ENCODE measurements at places on chromosomes 5 and 9.

- no peak for DNase-seq
Observed at GRCh38 chr5:159340511-159340910, 10.2 kb upstream of the IL12B start.

GRCh38 chr5:142118155-142118686 lies 9.6 kb downstream of the NDFIP1 start:
- DNase-seq: no peak

DNA sequence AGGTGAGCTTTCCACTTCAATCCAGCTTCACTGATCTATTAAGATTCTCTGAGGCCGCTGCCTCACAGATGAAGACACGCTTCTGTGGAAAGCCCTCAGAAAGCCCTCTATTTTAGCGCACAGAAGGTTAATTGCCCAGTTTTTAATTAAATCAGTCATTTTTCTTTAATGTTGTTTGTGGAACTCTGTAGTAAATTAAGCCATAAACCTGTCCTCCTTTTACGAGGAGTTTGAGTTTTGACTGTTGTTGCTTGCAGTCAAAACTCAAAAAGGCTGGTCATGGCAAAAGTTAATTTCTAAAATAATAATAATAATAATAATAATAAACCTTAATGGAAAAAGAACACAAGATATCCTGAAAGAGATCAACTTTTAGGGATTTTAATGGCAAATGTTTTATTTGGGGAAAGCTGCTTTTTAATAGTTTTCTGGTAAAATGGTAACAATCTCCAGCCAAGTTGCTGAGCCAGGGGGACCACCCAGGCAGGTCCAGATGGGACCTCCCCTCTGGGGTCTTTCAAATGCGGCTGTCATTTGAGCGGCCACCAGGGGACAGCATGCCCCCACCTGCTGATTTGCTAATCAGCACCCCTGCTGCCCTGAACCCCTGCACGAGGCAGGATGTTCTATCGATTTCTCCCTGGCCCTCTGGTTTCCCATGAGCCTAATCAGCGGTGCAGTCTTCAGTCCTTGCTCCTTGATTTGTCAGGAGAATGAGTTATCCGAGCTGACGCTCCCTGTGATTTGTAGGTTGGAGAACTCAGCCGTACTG lies 247.2 kb downstream of the FSTL4 start:
- no peak for DNase-seq

- no peak for DNase-seq
Observed at GRCh38 chr9:116020146-116020545, 133.4 kb upstream of the PAPPA start.

- no peak for DNase-seq
Observed at GRCh38 chr9:108972626-108973209, 38.5 kb downstream of the ABITRAM start.

- DNase-seq: peak; percentile 83
Observed at GRCh38 chr9:105557804-105558610, at the start of gene FKTN. Gene FKTN, plus strand, starts transcription at chr9:105558131. Its CDS starts 16,902 bp downstream, at chr9:105575033.

GRCh38 chr5:115465431-115465830 lies 79.1 kb downstream of the FEM1C start:
- DNase-seq: no peak

DNA sequence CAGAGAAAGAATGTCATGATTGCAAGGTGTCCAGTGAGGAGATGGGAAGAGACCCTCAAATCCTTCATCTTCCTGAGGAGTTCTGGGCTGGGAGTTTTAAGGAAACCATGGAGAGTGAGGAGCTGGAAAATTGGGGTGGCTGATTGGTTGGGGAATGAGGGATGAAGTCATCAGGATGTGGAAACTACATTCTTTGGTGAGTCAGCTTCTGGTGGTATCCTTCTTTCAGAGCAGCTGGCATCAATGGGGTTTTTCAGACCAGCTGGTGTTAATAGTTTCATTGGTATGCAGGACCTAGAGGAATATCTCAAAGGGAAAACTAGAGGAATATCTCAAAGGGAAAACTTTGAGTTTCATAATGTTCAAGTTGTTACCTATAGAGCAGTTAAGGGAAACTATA lies 45.2 kb downstream of the RNF180 start:
- no peak for DNase-seq

- no peak for DNase-seq
Observed at GRCh38 chr9:106420511-106420944, 442.4 kb upstream of the ZNF462 start.

DNA sequence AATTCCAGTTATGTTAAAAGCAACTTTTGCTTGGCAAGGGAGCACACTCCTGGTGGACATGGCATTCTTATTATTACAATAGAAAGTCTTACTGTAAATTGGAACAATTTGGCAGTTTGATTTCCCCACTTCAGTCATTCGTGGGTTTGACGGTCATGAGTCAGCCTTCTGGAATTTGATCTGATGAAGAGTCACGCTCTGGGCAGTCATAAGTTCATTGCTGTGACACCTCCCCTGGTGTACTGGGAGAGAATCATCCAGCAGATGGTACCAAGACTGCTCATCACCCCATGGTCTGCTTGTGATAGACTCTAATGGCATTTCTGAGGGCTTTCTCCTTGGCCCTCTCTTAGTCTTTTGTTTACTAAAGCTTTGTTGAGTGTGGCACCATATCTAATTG lies 53.8 kb downstream of the GLRA1 start:
- no peak for DNase-seq

- no peak for DNase-seq
Observed at GRCh38 chr5:107404595-107405374, 266.0 kb downstream of the EFNA5 start.

DNA sequence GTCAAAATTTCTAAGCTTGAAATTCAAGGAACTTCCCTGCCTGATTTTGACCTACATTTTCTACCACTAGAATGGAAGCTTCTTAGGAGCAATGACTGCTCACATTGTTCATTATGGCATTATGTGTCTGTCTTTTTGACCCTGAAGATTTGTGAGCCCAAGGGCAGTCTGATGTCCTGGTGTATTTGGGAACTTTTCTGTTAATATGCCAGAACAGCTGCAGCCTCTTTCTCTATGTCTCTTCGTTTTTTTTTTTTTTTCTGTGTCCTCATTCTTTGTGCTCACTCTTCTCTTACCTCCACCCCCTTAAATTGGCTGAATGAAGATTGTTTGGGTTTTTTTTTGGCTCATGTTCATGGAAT lies 34.8 kb upstream of the TMC1 start:
- no peak for DNase-seq

DNA sequence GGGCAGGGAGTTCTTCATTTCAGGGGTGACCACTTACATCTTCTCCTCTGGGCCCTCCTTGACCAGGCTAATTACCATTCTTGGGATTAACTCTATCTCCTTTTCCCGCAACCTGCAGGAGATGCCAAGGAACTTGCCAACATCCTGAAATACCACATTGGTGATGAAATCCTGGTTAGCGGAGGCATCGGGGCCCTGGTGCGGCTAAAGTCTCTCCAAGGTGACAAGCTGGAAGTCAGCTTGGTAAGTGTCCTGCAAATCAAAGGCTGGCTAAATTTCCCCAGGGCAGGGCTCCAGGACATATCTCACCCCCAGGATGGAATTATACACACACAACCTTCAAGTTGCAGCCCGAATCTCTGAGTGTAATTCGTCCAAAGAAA lies 30.2 kb downstream of the TGFBI start:
- DNase-seq: no peak

All from GM18507 (cell line).